ENCODE measurements at places on chromosomes 7 and 10. TPM values are rescaled to one million over a fixed set of nuclear protein-coding genes. Genes with fewer than 3 reads are reported as not detected.

Gene CCDC3
- 3.7 TPM for total RNA-seq

Gene SEMA3D
- total RNA-seq, result 1.1 TPM

Gene SLC16A9
- 0.48 TPM for total RNA-seq

Gene HOXA4
- 0.97 TPM for total RNA-seq

GRCh38 chr7:104900525-104901239 is 113.3 kb upstream of the KMT2E start:
- DNase-seq, result no peak

- no peak for DNase-seq
Measured at GRCh38 chr10:101495324-101495925, 92.6 kb downstream of the POLL start.

DNA sequence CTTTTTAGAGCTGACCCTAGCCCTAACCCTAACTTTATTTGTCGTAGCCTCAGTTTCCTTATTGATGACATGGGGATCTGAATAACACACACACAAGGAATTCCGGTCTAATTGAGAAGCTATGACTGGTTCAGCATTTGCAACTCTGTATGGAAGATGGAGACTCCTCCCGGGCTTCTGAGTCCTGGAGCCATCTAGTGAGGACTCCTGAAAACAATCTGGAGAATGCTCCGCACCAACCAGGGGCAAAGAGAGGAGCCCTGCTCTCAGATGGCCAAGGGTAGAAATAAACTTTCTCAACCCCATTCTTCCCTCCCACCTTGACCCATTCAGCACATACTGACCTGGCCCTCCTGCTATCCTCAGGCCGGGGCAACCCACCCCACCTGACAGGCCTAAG is 26.4 kb downstream of the MBL2 start:
- no peak for DNase-seq

- no peak for DNase-seq
Measured at GRCh38 chr7:14551310-14551709, 351.2 kb downstream of the DGKB start.

DNA sequence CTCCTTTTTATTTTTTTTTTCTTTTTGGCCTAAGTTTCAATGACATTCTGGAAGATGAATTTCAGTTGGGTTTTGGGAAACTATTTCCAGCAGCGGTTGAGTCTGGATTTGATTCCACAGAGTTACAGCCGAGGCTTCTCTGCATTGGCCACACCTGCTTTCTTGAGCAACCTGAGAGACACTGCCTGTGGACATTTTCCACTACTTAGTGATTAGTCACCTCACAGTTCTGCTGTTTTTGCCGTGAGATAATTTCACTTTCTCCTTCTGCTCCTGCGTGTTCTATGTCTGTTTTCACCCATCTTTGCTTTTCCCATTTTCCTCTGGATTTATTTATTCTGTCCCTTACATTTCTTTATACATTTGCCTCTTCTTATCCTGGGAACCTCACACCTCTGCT is 243.0 kb downstream of the BICC1 start:
- no peak for DNase-seq

- no peak for DNase-seq
Measured at GRCh38 chr10:94725871-94726270, 36.6 kb upstream of the CYP2C19 start.

DNA sequence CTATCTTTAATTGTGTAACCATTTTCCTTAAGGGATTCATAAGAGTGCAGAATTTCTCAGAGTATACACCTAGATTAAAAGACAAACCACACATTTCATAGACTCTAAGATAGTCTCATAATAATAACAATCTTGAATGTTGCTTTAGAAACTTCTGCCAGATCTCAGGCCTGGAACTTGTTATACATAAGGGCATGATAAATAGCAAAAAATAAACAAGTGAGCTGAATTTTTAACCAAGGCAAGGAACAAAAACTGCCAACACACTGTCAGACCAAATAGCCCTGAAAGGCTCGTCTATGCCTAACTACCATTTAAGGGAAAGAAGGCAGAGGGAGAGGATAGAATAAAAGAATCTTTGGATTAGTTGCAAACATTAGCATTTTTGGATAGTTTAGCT is 65.8 kb upstream of the SEMA3C start:
- DNase-seq, result no peak

- no peak for DNase-seq
Measured at GRCh38 chr7:101740981-101741725, 76.3 kb upstream of the CUX1 start.

Gene FGFBP3
- total RNA-seq, result 0.22 TPM

GRCh38 chr10:58886406-58886805 is 290.0 kb upstream of the PHYHIPL start:
- no peak for DNase-seq

Gene NAT16
- total RNA-seq, result not detected

Gene OGDHL
- 1.8 TPM for total RNA-seq

DNA sequence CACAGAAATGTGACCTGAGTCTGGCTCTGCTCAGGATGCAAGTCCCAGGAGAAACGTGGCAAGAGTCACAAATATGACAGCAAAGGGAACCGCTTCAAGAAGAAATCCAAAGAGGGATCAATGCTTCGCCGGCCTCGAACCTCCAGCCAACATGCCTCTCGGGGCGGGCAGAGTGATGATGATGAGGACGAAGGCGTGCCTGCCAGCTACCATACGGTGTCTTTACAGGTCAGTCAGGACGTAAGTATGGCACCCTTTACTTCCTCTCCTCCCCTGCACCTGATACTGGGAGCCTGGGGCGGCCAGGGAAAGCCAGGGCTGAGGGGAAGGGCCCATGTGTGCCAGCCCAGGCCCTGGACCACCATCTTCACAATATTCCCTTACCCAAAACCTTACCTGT is 18.6 kb upstream of the NFKB2 start:
- no peak for DNase-seq
